ENCODE measurements at places on chromosomes 12 and 14.

DNA sequence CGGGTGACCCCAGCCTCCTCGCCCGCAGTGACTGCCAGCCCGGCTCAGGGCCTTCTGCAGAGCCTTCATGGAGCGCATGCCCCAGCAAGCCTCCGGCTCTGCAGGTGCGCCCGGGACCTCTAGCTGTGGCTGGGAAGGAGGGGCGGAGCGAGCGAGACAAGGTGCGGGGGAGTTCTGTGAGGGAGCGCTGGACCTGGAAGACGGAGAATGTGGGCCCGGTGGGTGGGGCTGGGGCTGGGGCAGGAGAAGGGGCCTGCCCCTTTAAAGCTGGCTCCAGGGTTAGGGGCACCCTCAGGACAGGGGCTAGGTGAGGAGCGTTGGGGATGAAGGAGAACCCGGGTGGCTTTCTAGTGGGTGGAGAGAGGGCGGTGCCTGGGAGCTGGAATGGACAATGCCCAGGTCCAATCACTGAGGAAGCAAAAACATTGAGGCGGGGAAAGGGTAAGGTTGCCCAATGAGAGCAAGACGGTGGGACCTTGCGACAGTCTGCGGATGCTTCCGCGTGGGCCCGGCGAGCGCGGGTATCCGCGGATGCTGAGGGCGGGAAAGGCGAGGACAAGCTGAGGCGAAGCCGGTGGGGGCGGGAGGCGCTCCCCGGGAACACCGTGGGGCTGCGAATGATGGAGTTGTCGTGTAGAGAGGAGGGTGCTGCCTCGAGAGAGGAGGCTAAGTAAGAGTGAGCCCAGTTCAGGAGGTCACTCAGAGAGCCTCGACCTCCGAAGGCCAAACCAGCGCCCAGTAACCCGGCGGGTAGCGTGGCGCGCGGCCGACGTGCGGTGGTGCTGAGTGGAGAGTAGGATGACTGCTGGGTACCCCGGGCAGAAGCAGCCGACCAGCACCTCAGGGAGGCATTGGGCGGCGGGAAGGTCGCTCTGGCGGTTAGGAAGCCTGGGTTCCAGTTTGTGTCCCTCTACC, at the start of gene GLS2:
TSS of gene GLS2 (minus strand) at position 121 of the 915 bp plus-strand sequence. CDS start at position 78, 43 bp downstream.
- DNase-seq, result peak; percentile 53

DNA sequence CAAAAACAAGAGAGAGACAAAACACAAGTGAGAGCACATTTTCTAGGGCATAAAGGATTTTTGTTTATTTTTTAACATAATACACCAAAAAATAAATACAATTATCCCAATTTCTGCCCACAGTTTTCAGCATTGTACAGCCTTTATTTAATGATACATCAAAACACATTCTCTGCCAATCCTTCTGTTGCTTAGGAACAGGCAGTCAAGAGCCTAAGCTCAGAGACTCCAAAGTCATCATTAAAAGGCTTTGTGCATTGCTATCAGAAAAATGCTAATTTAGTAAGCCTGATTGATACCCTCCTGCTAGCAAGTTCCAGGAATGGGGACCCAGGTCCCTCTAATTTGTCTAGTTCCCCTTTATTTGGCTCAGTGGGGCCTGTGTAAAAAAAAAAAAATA, 536.5 kb downstream of the RPS29 start:
- no peak for DNase-seq

- DNase-seq, result no peak
These were observed 106.0 kb downstream of the TXNDC16 start for GRCh38 chr14:52446355-52446754.

- DNase-seq, result no peak
These were observed 36.6 kb upstream of the TRIM9 start for GRCh38 chr14:51131516-51131915.

DNA sequence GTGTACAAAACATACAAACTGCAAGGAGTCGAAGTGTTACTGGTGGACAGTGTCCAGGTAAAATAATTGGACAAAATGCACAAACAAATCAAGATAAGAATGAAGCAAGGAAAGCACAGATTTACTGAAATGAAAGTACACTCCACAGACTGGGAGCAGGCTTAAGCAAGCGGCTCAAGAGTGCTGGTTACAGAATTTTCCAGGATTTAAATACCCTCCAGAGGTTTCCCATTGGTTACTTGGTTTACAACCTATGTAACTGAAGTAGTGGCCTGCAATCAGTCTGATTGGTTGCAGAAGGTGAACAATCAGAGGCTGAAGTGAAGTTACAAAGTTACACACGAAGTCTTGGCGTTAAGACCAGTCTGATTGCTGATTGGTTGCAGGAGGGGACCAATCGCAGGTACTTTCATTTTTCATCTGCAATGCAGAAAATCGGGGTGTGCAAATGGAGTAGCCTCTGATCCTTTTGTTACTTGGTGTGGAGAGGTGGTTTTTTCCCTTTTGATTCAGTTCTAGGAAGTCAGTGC, 11.6 kb upstream of the SCN8A start:
- DNase-seq, result no peak

GRCh38 chr12:89875225-89875624, 166.6 kb upstream of the ATP2B1 start:
- DNase-seq, result no peak

- no peak for DNase-seq
These were observed 315.4 kb upstream of the KITLG start for GRCh38 chr12:88895634-88896033.

DNA sequence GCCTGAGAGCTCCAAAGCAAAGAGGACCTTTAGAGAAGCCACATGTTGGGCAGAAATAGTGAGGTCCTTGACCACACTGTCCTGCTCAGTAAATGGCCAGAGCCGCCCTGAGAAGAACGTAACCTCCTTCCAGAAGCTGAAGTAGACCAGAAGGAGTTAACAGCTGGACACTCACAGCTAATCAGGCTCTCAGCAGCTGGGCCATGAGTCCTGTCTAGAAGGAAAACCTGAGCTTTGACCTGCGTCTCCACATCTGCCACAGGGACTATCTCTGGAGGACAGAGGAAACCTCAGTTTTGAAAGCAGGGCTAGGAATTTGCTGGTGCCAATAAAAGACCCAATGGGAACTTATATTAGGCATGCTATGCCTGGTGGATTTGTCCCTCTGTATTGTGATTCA, 12.3 kb upstream of the DHRS4 start:
- no peak for DNase-seq
